Activated CD4-positive, alpha-beta T cell treated with anti-CD3 and anti-CD28 coated beads for 36 hours (primary cell): ENCODE measurements at places on chromosomes 1 and 21. TPM values are rescaled to one million over a fixed set of nuclear protein-coding genes. Genes with fewer than 3 reads are reported as not detected.
A peak's percentile ranks its signal among the peaks of the same experiment; 100 is the strongest.

DUSP23 gene
- total RNA-seq = 26.8 TPM

DNA sequence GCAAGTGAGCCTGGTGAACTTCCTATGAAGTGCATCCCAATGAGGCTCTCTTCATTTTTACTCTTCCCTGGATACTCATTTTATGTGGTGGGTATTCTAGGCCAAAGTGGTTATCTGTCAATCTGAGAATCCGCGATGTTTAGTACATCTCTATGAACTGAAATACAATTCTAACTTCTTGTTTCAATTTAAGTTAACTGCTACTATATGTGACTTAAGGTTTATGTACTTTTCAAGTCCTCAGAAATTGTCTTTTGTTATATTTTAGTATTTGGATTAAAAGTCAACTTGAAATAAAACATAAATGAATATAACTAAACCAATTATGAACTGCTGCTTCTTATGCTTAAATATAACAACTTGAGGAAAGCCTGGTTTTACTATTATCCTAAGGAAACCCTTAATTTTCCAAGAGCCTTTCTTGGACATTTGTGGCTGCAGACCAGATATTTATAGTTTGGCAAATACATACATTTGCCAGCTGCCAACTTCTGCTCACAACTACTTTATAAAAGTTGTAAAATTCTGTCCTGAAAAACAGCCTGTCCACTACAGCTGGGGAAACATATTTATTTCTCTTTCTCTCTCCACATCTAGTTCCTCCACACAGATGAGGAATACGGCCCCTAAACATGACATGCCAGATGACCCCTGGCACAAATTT is 60.4 kb downstream of the ENAH start:
- DNase-seq = no peak

DNA sequence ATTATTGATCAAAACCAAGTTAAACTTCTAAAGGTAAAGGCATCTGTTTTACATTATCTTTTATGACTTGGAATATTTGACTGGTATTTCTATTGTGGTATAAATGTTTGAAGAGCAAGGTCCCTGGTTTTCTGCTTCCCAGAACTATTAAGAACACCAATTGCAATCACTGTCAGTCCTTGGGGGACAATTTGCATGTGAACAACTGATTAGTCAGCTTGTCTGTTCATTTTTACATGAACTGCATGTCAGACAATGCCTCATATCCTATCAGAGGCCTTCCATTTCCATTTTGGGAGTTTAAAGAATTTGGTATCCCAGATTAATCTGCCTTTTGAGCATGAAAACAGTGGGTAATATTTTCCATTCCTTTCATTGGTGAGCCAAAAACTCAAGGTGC is 654.9 kb upstream of the USP24 start:
- no peak for DNase-seq

- no peak for DNase-seq
Observed at GRCh38 chr1:103416681-103417286, 108.7 kb upstream of the RNPC3 start.

DNA sequence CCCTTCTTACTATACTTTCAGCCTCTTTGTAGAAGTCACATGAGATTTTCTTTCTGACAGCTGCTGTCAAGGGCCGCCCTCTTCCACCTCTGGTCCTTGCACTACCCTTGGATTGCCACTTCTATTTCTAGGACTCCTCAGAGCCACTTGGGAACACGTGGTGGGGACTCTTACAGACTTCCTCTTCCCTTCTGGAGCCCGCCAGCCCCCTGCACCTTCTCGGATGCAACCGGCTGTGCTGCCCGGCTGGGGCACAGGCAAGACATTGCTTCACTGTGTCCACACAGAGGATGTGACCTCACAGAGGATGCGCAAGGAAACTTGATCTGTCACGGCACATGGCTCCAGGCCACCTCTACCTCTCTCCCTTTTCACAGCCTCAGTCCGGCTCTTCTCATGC is 2.4 kb upstream of the IKBKE start:
- peak; percentile 38 for DNase-seq

ZFYVE9 gene
- 4.7 TPM for total RNA-seq

- DNase-seq = no peak
Observed at GRCh38 chr21:27649323-27649722, 682.4 kb upstream of the ADAMTS5 start.

DNA sequence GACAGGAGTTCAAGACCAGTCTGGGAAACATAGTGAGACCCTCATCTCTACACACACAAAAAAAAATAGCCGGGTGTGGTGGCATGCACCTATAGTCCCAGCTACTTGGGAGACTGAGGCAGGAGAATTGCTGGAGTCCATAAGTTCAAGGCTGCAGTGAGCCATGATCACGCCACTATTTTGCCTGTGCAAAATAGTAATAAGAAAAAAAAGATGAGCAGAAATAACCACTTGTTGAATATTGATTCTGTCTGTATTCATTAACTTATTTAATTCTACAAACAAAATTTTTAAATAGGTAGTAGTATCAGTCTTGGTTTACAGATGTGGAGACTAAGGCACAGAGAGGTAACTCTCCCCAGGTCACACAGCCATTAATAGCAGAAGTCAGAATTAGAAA is 16.9 kb downstream of the LRRC40 start:
- no peak for DNase-seq

C1QC gene
- total RNA-seq = not detected

DNA sequence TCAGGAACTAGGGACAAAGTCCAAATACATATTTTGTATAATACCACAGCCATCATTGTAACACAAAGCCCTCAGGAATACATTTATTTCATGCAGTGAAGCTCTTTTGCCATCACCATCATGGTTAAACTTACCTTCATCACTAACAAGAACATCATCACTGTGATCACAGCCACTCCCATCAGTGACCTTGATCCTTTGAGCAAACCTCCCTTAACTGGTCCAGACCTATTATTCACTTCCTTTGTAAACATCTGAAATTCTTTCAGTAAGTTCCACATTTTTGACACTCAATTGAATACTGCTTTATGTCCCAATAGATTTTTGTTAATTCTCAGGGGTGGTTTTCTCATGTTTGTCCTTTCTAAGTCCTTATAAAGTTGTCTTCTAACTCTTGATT is 16.2 kb upstream of the KPRP start:
- DNase-seq = no peak

- DNase-seq = no peak
Observed at GRCh38 chr1:234746798-234747196, 136.8 kb upstream of the IRF2BP2 start.

GRCh38 chr1:17419626-17420328 is 19.7 kb downstream of the RCC2 start:
- DNase-seq = peak; percentile 80

DNA sequence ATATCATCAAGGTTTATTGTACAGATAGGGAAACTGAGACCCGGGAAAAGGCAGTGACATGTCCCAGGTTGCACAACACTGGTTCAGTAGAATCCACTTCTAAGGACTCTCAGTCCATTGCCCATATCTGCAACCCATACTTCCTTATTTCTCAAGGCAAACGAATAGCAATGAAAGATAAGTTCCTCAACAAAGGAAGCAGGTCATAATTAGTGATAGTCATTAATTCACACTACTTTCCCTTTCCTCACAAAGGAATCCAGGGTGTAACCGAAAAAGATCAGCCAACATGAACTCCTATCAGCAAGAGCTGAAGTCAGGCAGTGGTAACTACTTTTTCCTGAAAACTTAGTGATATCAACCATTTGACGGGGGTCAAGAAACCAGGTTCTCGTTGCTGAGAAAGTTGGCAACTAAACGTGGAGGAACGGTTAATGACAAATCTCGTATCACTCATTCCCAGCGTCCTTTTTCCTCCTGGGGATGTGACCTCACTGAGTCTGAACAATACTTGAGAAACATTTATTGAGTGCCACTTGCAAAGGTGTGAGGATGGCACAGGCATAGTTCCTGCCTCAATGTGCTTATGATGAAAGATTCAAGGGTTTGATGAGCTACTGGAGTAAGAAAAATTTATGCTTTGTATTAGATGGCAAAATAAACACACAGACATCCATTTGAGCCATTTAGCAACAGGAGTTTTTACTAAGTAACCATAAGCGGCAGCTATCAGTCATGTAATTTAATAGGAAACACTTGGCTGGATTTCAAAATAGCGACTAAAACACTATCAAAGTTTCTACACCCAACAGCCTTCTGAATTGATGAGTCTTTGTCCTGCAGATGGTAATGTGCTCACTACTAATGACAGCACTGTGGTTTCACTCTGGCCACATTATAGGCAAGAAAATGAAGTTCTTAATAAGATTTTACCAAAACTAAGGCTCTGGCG is 82.3 kb downstream of the PLPP3 start:
- DNase-seq = no peak

GRCh38 chr1:19315378-19316198 is 3.5 kb downstream of the SLC66A1 start:
- no peak for DNase-seq

GRCh38 chr1:48903291-48903690 is 126.6 kb upstream of the BEND5 start:
- DNase-seq = no peak

GRCh38 chr21:15687208-15687607 is 42.6 kb upstream of the USP25 start:
- DNase-seq = no peak

OR2L5 gene
- total RNA-seq = not detected

ARHGAP29 gene
- total RNA-seq = 0.21 TPM

DNA sequence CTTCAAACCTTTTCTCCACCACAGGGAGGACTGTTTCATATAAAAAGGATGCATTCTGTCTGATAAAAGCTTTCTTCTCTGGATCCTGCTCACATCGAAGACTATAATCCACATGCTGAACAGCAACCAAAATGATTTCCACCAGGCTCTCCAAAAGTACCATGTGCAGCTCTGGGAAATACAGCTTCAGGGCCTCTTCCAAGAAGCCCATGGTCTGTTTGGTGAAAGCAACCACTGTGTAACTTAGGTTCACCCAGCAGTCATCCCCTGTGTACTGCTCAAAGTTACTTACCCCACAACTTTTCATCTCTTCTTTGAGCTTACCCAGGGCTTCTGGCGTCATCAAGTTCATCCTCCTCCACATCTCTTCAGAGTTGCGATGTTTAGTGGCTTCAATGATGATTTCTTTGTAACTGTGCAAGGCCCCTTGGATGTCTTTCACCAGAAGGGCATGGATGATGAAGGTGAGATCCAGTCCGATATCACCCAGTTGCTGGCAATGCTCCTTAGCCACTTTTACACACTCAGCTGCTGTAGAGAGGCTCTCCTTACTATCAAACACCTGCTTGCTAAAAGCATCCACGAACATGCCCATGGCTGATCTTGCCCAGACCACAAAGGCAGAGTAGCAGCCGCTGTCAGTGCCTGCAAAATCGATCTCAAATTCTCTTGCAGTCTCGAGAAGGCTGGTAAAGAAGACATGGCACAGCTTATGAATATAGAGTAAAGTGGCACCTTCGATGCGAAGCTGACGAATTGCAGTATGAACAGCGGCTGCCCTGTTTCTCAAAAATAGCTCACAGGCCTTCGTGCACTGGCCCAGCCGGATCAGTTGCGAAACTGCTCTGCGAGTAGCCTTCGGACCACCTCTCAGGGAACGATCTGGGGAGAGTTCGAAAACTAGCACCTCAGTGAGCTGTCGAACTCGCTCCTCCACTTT is 1.7 kb downstream of the EXOC8 start:
- DNase-seq = peak; percentile 12

GLIS1 gene
- not detected for total RNA-seq

- DNase-seq = no peak
Observed at GRCh38 chr1:46067652-46068051, 64.8 kb downstream of the PIK3R3 start.

DNA sequence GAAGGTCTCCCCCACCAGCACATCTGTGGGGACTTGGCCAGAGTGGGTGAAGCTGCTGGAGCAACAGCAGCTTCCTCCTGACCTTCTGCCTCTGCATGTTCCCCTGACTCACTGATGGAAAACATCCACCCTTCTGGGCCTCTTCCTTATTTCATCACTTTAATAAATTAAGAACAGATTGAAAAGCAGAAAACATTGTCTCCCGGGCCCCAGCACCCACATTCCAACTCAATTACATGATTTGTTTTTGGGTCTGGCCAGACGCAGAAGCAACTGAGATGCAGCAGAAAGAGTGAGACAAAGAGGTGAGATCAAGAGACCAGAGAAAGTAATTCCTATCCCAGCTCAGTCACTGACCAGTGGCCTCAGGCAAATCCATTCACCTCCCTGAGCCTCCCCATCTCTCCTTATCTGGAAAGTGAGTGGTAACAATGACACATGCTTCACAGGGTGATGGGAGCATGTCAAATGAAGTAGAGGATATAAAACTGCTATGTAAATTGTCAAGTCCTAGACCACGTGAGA is 157.1 kb downstream of the ELAVL4 start:
- DNase-seq = no peak

CD247 gene
- total RNA-seq = 149 TPM

GRCh38 chr1:114152508-114153260 is 985 bp downstream of the SYT6 start:
- peak; percentile 42 for DNase-seq

DMBX1 gene
- total RNA-seq = 0.05 TPM

SLC1A7 gene
- total RNA-seq = not detected

DNA sequence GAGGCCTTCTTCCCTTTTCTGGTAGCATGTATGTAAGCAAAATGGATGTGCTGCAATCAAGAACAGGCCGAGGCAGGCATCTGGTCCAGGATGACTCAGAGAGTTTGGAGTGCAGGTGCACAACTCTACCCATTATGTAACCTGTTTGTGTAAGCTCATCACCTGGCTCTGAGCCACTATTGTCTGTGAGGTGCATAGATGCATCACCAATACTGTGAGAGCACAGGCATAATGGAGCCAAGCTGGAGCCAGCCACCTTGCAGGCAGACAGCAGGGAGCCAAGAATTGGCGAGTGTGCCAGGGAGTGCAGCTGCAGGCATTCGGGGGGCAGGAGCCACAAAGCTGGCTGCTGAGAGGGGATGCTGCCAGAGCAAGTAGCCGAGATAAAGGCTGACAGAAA is 549.9 kb upstream of the RGS18 start:
- no peak for DNase-seq

GRCh38 chr1:42955311-42956063 is 3.2 kb downstream of the SLC2A1 start:
- no peak for DNase-seq

DNA sequence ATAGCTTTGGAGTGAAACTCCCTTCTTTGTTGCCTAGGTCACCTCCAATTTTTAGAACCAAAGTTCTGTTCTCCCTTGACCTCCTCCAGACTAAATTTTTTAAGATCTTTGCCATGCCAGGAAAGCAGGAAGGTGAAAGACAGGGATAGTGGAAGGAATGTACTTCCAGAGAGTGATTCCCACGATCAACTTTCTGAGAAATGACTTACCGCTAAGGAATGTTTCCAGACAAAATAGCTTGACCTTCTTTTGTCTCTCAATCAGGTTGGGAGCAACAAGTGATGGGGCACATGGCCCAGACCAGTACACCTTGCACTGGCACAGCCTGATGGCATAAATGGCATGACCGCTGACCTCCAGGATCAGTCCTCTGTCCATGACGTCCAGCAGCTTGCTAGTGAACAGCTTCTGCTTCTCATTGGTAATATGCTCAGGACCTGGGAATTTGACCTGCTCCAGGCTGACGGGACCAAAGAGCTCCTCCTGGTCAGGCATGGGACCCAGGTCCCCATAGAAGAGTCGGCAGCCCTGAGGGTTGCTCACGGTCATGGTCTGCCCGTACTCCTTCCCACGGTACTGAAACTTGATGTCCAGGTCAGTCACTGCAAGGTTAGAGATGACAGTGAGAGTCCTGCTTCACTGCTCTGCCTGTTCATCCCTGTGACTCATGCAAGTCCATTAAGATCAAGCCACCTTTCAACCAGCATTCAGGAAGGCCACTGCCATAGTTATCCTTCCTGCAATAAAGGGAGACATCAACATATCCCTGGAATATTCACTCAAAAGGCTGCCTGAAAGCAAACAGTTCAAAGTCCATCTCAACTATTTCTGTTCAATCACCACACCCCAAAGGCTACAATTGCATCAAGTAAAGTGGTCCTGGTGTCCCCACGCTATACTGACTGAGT is 6.2 kb upstream of the C1orf74 start:
- no peak for DNase-seq

NUP210L gene
- total RNA-seq = 0.04 TPM

PGBD5 gene
- 0.11 TPM for total RNA-seq
